ENCODE measurements at places on chromosomes 1 and 21. TPM values are rescaled to one million over a fixed set of nuclear protein-coding genes. Genes with fewer than 3 reads are reported as not detected.

- DNase-seq = no peak
These were observed 351.0 kb upstream of the B3GALT2 start for GRCh38 chr1:193537266-193538002.

The LUZP1 gene
- 36.0 TPM for total RNA-seq

The CRNN gene
- not detected for total RNA-seq

- DNase-seq = no peak
These were observed 84.7 kb upstream of the ETS2 start for GRCh38 chr21:38721055-38721454.

- DNase-seq = no peak
These were observed 32.3 kb downstream of the PTPRC start for GRCh38 chr1:198671136-198671535.

- no peak for DNase-seq
These were observed 586.9 kb upstream of the BEND5 start for GRCh38 chr1:49363628-49364027.
